ENCODE measurements at places on chromosomes 3 and 15.

GRCh38 chr15:26421065-26421464 is 351.8 kb downstream of the GABRB3 start:
- DNase-seq: no peak

- DNase-seq: no peak
Measured at GRCh38 chr15:40900256-40901052, 6.2 kb downstream of the VPS18 start.

GRCh38 chr3:50204804-50205412 is at the start of gene SLC38A3:
SLC38A3 (plus strand) TSS chr3:50205271; CDS start chr3:50214200, 8,929 bp downstream.
- no peak for DNase-seq

DNA sequence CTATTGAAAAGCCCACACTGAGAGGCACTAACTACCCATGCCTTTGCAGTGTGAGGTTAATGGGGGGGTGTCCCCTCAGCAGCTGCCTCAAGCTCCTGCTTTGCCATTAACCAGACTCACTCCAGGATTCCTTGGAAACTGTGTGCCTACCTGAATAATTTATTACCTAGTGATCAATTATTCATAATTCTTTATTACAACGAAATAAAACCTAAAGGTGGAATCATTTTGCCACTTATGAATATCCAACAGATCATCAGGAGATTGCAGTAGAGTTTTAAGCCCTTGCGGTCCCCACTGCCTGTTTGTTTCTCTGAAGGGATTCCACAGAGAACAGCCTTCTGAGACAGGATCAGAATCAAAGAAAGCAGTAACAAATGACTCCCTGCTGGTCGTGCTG is 23.3 kb downstream of the NEK11 start:
- no peak for DNase-seq

DNA sequence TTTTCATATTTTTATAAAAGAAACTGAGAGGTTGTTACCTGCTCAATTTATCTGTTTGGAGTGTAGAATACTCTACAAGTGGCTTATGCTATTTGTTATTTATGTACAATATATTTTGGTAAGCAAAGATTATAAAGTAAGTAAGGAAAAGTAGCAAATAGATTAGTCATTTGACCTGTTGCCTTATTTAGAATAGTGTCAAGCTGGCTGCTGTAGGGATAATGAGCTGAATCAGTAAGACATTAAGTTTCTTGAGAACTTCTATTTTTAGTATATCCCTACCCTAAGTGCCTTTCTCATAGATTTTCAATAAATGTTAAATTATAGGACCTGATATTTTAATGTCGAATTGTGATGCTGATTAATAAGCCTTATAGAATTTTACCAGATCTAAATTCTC is 37.2 kb downstream of the ECT2 start:
- no peak for DNase-seq

GRCh38 chr3:110810356-110810755 is 261.3 kb upstream of the NECTIN3 start:
- no peak for DNase-seq

GRCh38 chr3:123431658-123432324 is 17.1 kb downstream of the ADCY5 start:
- no peak for DNase-seq

DNA sequence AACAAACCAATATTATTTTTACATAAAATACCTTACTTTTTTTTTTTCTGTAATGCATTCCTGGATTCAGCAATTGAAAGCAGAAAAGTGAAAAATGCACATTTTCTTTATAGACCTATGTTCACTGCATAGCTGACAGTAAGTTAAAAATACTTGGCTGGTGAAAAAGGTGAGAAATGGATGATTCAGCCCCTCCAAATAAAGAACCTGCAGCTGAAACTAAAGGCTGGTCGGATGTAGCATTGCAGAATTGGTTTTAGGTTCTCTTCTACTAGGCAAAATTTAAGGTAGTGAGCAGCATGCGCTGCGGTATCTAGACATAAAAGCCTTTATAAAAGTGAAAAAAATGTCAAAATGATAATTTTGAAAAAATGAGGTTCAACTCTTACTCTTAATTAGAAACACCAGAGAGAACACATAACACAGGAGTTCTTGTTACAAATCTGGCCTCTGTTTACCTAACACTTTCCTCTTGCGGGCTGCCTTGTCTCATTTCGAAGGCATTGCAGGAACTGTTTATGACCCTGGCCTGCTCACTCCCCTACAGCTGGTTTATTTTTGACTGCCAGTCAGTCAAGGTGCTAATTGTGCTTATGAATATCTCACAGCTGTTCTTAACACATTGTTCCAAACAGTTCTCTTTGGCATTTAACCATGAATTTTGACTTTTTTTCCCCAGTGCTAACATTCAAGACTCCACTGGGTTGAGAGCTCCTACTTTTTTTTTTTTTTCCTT is 455.4 kb upstream of the TBL1XR1 start:
- no peak for DNase-seq
